ENCODE measurements at places on chromosomes 3 and 15.

GRCh38 chr3:194138732-194139070 lies 2.8 kb downstream of the HES1 start:
- peaks cover 37% of the 10 kb centered on the region for H3K27me3 ChIP-seq
- H3K4me3 ChIP-seq: peak overlapping the region; percentile 92
- DNase-seq: no peak
- H3K4me1 ChIP-seq: peaks cover 62% of the 10 kb centered on the region
- H3K27ac ChIP-seq: peak overlapping the region; percentile 39
- no peaks in the 10 kb centered on the region for H3K36me3 ChIP-seq

- H3K4me1 ChIP-seq: peaks cover 20% of the 10 kb centered on the region
- no peak for DNase-seq
These were observed 18.8 kb downstream of the GNB4 start for GRCh38 chr3:179432451-179432850.

GRCh38 chr15:77657634-77658238 lies 25.0 kb upstream of the LINGO1 start:
- no peaks in the 10 kb centered on the region for H3K4me1 ChIP-seq
- H3K27me3 ChIP-seq: peaks cover 2% of the 10 kb centered on the region
- no peak overlapping the region for H3K27ac ChIP-seq

GRCh38 chr15:66934868-66935520 lies 130.4 kb upstream of the SMAD3 start:
- no peaks in the 10 kb centered on the region for H3K27me3 ChIP-seq
- H3K4me1 ChIP-seq: peaks cover 18% of the 10 kb centered on the region

GRCh38 chr3:152400887-152401286 lies 132.2 kb downstream of the MBNL1 start:
- H3K36me3 ChIP-seq: no peaks in the 10 kb centered on the region
- H3K27me3 ChIP-seq: no peaks in the 10 kb centered on the region
- H3K4me3 ChIP-seq: no peak overlapping the region
- no peak overlapping the region for H3K27ac ChIP-seq

DNA sequence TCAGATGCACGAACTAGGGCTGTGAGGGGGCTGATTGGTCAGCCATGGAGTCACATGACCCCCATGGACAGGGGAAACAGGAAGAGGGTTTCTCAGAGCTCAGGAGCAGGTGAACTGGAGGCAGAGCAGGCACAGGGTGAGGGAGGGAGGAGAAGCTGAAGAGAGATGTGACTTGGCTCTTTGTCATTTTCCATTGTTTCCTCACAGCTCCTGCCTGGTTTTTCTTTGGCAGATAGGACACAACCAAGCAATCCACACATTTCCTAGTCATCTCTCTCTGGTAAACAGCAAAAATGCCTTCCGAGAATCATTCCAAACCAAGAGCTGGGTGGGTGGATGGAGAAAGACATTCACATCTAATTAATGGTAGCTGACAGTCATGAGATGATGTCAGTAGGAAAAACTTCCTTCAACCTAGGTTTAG lies 43.4 kb upstream of the LMCD1 start:
- peaks cover 14% of the 10 kb centered on the region for H3K4me1 ChIP-seq
- no peaks in the 10 kb centered on the region for H3K27me3 ChIP-seq
- H3K27ac ChIP-seq: no peak overlapping the region
- no peaks in the 10 kb centered on the region for H3K36me3 ChIP-seq
- no peak overlapping the region for H3K4me3 ChIP-seq
- no peak for DNase-seq

DNA sequence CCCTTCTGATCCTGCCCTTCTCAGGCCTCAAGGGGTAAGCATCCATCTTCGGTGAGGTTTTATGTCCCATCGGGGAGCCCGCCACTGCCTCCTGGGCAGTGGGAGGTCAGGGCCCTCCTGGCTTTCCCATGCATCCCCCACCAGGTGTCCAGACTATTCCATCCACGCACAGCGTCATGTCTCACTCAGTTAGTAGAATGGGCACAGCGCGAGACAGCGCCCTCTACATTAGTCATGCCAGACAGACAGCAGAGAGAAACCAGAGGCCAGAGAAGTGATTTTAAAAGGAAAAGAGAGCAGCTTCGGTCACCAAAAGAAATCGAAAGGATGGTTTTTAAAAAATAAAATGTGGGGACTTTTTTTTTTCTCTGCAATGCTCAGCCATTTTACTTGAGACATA lies 49.8 kb downstream of the ZDHHC3 start:
- H3K27me3 ChIP-seq: no peaks in the 10 kb centered on the region
- no peak overlapping the region for H3K27ac ChIP-seq

- no peaks in the 10 kb centered on the region for H3K27me3 ChIP-seq
- peaks cover 28% of the 10 kb centered on the region for H3K4me1 ChIP-seq
- no peak for DNase-seq
- H3K4me3 ChIP-seq: no peak overlapping the region
- H3K27ac ChIP-seq: no peak overlapping the region
These were observed 14.2 kb downstream of the CSK start for GRCh38 chr15:74795966-74796625.

GRCh38 chr3:194471863-194472262 lies 14.9 kb downstream of the ATP13A3 start:
- no peak for DNase-seq
- H3K27me3 ChIP-seq: no peaks in the 10 kb centered on the region
- no peak overlapping the region for H3K4me3 ChIP-seq
- no peak overlapping the region for H3K27ac ChIP-seq
- no peaks in the 10 kb centered on the region for H3K36me3 ChIP-seq

- DNase-seq: no peak
- peaks cover 6% of the 10 kb centered on the region for H3K27me3 ChIP-seq
- H3K27ac ChIP-seq: no peak overlapping the region
- H3K4me1 ChIP-seq: no peaks in the 10 kb centered on the region
These were observed 94.8 kb downstream of the ABHD5 start for GRCh38 chr3:43785551-43785950.

GRCh38 chr15:87489456-87489855 lies 767.1 kb downstream of the NTRK3 start:
- no peak overlapping the region for H3K27ac ChIP-seq
- DNase-seq: no peak
- no peaks in the 10 kb centered on the region for H3K27me3 ChIP-seq
- peaks cover 8% of the 10 kb centered on the region for H3K4me1 ChIP-seq
- H3K36me3 ChIP-seq: no peaks in the 10 kb centered on the region

GRCh38 chr3:51224843-51225242 lies 160.2 kb upstream of the MANF start:
- peaks cover 2% of the 10 kb centered on the region for H3K36me3 ChIP-seq
- H3K4me3 ChIP-seq: no peak overlapping the region
- no peaks in the 10 kb centered on the region for H3K4me1 ChIP-seq
- DNase-seq: no peak

GRCh38 chr3:169506956-169507355 lies 156.6 kb downstream of the MECOM start:
- H3K27me3 ChIP-seq: no peaks in the 10 kb centered on the region
- peaks cover 28% of the 10 kb centered on the region for H3K4me1 ChIP-seq
- H3K27ac ChIP-seq: no peak overlapping the region
- H3K36me3 ChIP-seq: no peaks in the 10 kb centered on the region

DNA sequence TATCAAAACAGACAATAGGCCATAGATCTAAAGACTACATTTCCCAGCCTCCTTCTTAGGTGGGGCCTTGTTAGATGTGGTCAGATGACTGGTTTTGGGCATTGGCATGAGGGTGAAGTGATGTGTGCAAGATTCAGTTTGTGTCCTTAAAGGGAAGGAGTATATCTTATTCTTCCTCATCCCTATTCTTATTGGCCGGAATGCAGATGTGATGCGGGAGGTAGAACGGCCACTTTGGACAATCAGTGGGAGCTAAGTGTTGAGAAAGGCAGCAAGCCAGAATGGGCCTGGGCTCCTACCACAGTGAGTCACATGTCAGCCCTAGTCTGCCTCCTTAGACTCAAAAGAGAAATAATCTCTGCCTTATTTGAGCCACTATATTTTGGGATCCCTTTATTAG lies 89.8 kb upstream of the MEX3B start:
- peaks cover 7% of the 10 kb centered on the region for H3K4me1 ChIP-seq
- no peak overlapping the region for H3K27ac ChIP-seq
- no peaks in the 10 kb centered on the region for H3K27me3 ChIP-seq

GRCh38 chr15:101308604-101309435 lies 13.8 kb upstream of the SNRPA1 start:
- no peaks in the 10 kb centered on the region for H3K4me1 ChIP-seq
- H3K36me3 ChIP-seq: no peaks in the 10 kb centered on the region
- no peaks in the 10 kb centered on the region for H3K27me3 ChIP-seq
- no peak for DNase-seq
- H3K27ac ChIP-seq: no peak overlapping the region

GRCh38 chr3:37542772-37543449 lies 318.8 kb upstream of the CTDSPL start:
- no peak overlapping the region for H3K27ac ChIP-seq
- peaks cover 20% of the 10 kb centered on the region for H3K4me1 ChIP-seq
- no peaks in the 10 kb centered on the region for H3K36me3 ChIP-seq
- H3K4me3 ChIP-seq: no peak overlapping the region
- DNase-seq: no peak

Data from neural crest cell (in vitro differentiated cells).